Karpas-422 (cell line): ENCODE measurements at places on chromosomes 16 and 17. TPM values are rescaled to one million over a fixed set of nuclear protein-coding genes. Genes with fewer than 3 reads are reported as not detected.

METRN gene
- 25.2 and 132 TPM in 2 replicates for total RNA-seq

ADGRG1 gene
- not detected in 2 replicates for total RNA-seq

SLC6A2 gene
- total RNA-seq = not detected in 2 replicates

GP1BA gene
- total RNA-seq = not detected in 2 replicates
